Calu3 (cell line): ENCODE measurements at places on chromosomes 3 and 15.

DNA sequence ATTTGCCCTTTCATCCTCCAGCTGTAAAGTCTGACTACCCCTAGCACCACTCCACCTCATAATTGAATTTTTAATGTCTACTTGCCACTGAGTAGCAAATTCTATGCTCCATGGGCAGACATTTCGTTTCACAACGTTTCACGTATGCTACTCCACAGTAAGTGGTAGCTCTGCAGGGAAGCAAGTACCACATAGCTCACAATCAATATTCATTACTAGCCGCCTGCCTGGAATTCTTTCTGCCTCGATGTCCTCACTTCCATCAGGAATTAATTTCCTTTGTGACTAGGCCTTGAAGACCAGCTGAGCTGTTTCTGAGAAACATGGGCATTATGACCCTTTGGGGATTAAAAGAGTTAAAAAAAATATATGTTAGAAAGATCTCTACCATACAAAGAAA lies 15.3 kb downstream of the NPTN start:
- no peak for DNase-seq

GRCh38 chr15:73800662-73801345 lies 47.7 kb upstream of the INSYN1 start:
- no peak for DNase-seq

DNA sequence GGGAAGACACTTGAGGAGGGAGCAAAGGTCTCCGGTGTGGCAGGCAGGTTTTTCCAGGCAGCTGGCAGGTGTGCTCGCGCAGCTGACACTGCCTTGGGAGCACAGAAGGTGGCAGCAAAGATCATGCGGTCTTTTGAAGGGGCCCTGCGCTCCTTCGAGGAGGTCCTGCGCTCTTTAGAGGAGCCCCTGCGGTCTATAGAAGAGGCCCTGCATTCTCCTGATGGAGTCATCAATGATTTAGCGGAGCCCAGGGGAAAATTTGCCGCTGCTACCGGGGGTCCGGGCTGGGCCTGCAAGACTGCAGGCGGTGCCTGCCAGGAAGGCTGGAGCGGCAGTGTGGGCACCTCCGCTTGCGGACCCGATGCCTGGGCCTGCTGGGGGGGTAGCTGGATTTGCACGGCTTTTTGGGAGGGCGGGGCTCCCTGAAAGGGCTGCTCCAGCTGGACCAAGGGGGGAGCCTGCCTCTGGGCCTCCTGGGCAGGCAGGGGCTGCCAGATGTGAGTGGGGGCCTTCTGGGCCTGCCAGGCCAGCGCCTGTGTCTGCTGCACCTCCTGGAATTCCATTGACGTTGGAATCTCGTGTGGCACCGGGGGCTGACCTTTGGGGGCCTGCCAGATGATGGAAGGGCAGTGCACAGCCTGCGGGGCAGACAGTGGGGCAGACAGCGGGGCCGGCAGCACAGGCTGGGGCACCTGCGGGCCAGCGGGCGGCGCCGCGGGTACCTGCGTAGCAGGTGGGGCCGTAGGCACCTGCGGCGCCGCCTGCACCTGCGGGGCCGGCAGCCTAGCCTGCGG lies 2.1 kb downstream of the MAGEL2 start:
- no peak for DNase-seq

DNA sequence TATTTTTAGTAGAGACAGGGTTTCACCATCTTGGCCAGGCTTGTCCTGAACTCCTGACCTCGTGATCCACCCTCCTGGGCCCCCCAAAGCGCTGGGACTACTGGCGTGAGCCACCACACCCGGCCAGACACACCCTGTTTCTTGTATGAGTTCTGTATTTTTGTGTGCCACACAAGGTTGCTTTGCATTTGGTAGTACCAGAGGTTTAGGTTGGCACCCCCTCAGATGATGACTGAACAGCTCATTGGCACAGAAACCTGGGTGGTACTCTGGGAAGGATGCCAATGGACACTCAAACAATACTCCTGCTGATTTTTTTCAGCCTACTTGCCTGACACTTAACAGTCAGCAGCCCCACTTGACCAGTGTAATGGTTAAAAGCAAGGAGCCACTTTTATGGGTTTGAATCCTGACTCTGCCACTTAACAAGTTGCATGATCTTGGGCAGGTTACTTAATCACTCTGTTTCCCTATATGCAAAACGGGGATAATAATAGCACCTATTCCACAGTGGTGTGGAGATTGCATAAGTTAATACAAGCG lies 39.2 kb upstream of the BCL2A1 start:
- DNase-seq, result peak; percentile 31

- no peak for DNase-seq
These were observed at the start of gene EPM2AIP1 for GRCh38 chr3:36992806-36993325. EPM2AIP1 (minus strand) TSS chr3:36993131; CDS start chr3:36993077, 54 bp downstream.

DNA sequence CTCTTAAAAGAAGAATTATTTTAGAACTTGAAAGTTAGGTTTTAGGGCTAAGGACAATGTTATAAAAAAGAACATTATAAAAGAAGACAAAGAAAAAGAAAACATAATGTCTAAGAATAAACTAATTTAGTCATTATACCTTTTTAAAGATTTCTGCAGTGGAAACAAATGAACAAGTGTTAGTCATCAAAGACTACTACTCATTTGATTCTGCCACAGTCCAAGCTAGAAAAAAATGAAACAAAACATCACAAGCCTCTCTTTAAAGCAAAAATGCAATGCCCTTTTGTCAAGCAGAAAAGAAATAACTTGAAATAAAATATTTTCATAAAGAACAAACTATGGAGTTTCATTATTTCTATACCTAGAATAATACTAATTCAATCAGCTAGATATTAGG lies 102.0 kb downstream of the TBC1D5 start:
- DNase-seq, result no peak

DNA sequence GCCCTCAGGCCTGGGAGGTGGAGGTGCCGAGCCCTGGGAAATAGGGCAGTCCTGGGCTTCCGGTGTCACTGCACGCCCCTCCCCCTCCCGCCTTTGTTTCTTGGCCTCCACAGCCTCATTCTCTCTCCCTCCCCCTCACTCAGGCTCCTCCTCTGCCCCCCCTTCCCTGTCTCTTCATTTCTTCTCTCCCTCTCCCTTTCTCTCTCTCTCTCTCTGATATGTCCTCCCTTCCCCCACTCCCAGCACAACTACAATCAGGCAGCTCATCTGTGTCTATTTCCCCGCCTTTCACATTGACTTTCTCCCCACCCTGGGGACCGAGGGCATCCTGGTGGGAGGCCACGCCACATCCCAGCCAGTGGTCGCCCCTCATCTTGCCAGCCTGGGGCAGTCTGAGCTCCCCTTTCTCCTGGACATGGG lies 40.2 kb downstream of the IDH2 start:
- DNase-seq, result no peak

DNA sequence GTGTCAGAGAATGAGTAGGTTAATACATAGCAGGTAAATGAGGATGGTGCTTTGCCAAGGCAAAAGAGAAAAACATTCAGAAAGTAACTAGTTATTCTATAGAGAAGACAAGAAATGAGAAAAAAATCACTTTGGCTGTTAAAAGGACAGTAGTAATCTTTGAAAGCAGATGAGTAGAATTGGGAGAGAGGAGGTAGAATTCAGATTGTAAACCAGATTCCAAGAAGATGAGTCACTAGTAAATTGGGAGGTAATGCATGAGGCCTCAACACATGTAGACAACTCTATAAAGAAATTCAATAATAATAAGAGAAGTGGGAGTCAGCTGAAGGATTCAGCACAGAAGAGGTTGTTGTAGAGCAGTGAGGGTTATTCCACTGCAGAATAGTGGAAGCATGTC lies 81.4 kb downstream of the MBNL1 start:
- no peak for DNase-seq

GRCh38 chr15:31390029-31390428 lies 63.4 kb downstream of the KLF13 start:
- DNase-seq, result no peak

DNA sequence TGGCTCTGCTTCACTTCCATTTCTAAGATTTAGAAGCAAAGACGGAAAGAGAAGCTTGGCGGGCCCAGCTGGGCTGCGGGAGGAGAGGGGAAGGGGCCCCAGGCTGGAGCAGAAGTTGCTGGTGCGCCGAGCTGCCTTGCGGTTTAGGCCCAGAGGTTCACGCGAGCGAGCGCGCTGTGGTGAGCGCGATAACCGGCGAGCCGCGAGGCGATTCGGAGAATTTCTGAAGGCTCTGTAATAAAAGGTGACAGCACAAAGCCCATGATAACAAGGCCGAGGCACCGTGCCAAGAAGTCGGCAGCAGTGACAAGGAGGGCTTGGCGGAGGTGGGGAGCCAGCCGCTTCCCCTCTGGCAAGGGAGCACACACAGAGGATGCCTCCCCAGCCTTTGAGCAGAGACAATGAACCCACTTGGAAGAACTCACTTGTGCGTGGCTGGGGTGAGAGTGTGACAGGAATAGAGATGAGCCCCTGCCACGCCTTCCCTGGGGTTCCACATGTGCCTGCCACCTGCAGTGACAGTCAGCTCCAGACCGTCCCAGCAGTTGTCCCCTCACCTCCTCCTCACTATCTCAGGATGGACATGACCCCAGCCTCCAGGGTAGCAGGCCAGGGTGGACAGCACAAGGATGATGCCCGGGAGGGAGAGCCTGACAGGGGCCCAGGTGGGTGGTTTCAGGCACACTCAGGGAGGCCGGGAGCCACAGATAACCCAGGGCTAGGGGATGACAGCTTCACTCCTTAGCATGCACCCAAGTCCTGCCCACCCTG lies 315.2 kb downstream of the UACA start:
- DNase-seq, result no peak

- no peak for DNase-seq
These were observed 60.9 kb downstream of the LRRC28 start for GRCh38 chr15:99312228-99312627.

DNA sequence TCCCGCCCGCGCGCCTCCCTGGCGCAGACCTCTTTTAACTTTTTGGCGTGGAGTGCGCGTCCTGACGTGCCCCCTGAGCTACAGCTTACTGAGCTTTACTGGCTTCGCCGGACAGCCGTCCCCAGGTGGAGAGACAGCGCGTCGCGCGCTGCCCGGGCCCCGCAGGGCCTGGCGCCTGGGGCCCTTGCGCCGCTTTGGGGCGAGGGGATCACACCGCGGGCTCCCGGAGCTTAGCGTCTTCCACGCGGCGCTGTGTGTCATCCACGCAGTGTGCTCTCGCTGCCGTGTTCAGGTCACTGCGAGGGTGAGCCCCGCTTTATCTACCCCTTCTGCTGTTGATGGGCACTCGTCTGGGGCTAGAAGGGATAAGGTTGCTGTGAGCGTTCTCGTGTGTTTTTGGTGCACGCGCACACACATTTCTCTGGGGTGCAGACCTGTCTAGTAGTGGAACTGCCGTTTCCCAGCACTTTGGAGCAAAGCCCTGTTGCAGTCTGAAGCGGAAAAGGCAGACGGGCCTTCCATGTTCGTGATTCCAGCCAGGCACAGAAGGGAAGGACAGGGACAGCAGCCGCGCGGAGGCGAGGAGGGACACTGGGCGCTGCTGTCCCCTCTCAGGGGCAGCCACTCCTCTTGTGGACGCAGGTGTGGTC lies 33.1 kb upstream of the ALDH1L1 start:
- no peak for DNase-seq

DNA sequence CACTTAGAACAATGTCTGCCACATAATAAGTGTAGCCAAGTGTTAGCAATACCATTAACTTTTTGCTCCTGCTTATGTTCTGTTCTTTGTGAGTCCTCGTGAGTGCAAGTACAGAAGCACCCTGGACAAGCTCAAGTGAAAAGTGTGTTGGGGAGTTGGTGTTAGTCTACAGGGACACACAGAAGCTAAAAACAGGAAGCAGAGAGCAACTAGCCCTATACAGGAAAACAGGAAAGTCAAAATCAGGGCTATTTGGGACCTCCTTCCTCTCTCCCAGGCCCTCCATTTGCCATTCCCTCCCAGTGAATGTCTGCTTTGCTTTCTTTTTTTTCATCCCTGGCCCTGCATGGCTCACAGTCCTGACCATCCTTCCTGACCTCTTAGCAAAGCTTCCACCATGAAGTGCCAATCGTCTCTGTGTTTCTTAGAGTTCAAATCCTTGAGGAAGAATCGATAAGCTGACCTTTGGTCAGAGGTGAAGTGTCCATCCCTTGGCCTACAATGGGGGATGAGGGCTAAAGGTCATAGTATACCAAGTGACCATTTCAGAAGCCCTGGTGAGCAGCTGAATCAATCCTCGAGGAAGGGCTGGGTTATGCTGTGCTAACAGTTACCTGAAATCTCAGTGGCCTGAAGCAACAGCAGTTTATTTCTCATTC lies 328.2 kb downstream of the SHQ1 start:
- no peak for DNase-seq

- no peak for DNase-seq
These were observed 610 bp downstream of the EPHB3 start for GRCh38 chr3:184561913-184562877.

DNA sequence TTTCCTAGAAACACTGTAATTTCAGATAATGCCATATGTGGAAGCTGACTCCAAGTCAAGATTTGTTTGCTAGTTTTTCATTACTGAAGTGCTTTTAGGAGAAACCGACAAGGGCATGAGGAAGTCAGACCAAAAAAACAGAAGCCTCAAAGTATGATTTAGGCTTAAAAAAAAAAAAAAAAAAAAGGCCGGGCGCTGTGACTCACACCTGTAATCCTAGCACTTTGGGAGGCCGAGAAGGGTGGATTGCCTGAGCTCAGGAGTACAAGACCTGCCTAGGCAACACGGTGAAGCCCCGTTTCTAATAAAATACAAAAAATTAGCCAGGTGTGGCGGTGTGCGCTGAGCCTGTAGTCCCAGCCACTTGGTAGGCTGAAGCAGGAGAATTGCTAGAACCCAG lies 11.6 kb downstream of the RPL15 start:
- DNase-seq, result peak; percentile 32

DNA sequence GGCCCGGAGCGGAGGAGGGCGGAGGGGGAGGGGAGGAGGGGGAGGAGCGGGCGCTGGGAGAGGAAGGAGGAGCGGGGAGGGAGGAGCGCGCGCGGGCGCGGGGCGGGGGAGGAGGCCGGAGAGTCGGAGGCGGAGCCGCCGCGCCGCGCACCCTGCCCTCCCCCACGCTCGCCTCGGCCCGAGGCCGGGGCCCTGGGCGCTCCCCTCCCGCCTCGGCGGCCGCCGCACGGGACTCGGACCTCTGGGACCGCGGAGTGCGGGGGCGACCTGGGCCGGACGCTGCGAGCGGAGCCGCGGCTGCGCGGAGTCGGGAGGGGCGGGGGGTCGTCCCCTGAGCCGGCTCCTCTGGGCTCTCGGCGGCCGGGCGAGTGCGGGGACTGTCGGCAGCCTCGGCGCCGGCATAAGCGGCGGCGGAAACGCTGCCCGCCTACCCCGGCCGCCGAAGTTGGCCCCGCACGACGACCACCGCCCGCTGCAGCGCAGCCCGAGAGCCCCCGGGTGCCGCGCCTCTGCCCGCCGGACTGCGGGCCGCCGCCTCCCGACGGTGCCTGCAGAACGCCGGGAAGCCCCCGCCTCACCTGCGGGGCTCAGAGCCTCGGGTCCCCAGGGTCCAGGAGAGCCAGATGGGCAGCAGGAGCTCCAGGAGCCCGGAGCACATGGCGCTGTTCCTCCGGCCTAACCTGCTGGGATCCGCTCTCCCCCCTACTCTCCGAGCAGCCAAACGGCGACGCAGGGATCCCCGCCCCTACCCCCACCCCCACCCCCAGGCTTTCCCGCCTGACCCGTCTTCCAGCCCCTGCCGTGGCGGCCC lies 406 bp upstream of the GABRB3 start:
- DNase-seq, result no peak

GRCh38 chr15:35886765-35887164 lies 340.8 kb upstream of the DPH6 start:
- no peak for DNase-seq

GRCh38 chr3:172726380-172726779 lies 15.5 kb upstream of the NCEH1 start:
- DNase-seq, result no peak
